ENCODE measurements at places on chromosomes 5 and 9.
A peak's percentile ranks its signal among the peaks of the same experiment; 100 is the strongest.

DNA sequence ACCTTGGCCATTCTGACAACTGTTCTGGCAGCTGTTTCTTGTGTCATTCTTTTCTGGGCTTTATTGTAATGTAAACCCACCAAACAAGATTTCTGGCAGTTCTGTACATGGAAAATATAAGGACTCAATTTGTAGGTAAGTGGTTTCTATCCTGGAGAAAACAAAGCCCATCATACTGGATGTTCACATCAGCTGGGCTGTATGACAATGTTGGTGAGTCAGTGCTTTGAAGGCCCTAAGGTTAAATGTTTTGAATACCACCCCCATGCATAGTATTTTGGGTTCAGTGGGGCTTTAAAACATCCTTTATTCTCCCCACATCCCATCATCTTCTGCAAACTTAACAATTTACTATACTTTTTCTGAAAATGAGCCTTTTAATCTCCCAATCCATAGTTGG, 52.5 kb downstream of the SH3GL2 start:
- no peak for DNase-seq

GRCh38 chr9:137109250-137110146, 5.0 kb downstream of the DPP7 start:
- DNase-seq, result no peak

GRCh38 chr9:112863746-112864145, 26.9 kb downstream of the SLC46A2 start:
- DNase-seq, result no peak

- no peak for DNase-seq
Observed at GRCh38 chr9:133892193-133892920, 99.8 kb downstream of the VAV2 start.

DNA sequence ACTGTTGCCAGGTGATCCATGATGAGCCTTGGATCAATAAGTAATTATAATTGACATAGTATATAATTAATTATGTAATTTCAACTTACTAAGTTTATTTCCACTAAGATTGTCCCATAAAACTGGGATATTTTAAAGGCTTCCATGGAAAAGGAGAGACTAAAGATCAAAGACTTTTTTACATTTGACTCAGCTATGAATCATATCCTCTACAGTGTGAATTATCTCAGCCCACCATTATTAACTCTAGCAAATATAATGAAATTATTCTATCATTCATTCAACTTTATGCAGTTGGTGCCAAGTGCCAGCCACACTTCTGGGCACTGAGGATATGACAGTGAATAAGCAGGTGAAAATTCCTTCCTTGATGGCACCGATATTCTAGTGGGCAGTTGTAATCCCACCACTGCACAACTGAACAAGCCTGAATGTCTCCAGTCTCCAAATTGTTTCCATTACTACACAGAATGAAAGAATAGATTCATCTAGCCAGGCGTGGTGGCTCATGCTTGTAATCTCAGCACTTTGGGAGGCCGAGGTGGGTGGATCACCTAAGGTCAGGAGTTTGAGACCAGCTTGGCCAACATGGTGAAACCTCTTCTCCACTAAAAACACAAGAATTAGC, 21.9 kb upstream of the TXN start:
- DNase-seq, result no peak

DNA sequence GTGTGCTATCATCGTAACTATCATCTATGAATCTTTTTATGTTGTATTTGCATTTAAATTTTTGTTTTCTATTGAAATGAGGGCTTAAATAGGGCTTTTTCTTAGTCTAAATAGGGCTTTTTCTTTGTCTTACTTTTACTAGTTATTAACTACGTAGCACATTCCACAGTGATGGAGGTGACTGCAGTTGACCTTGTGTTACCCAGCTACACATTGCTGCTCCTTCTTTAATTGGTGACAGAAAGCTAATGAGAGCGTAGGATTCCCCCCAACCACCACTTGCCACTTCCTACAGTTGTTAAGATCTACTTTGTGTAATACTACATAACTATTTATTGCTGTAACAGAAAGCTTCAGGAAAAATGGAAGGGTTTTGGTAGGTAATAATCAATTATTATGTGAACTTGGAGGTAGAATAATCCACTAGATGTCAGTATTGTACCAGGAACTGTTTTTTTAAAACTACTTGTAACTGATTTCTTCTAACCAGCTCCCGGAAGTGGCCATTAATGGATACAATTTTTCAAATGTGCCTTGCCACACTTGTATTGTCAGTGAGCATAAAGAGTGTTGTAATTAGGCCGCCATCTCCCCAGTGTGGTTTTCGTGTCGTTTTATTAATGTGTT, 18.0 kb downstream of the MTRR start:
- DNase-seq, result no peak

DNA sequence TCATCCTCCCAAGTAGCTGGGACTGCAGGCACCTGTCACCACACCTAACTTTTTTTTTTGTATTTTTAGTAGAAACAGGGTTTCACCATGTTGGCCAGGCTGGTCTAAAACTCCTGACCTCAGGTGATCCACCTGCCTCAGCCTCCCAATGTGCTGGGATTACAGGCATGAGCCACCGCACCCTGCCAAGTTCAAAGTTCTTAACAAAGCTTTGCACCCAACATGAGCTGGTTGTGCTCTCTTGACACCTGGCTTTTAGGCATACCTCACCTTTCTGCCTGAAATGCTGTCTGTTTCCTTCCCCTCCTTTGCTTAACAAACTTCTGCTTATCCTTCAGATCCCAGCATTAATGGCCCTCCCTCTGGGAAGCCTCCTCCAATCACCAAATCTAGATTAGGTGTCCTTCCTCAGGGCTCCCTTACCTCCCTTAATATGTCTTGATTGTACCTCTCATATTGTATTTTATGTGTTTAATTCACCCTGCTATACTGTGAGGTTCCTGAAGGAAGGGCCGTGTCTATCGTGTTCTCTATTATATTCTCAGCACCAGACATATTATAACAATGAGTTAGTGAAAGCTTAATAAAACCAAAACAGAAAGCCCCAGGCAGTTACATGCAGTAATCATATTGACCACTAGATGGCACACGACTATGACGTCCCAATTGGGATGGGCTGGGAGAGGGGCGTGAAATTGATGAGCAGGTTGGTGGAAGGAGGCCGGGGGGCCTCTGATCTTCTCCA, 62.9 kb upstream of the PPARGC1B start:
- peak; percentile 22 for DNase-seq

GRCh38 chr5:80117446-80117845, 82.3 kb downstream of the THBS4 start:
- no peak for DNase-seq

DNA sequence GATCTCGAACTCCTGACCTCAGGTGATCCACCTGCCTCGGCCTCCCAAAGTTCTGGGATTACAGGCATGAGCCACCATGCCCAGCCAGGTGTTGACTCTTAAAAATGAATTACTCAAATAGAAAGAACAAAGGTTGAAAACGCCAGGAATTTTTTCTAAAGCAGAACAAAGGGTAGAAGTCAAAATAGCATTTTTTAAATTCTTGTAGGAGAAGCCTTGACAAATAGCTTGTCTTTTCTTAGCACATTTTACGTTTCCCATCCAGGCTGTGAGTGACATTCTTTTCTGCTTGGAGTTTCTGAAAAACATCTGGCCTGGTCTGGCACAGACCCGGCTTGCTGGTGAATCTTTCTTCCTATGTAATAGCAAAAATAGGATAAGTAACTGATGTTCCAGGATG, 169.4 kb upstream of the ZNF462 start:
- DNase-seq, result no peak

GRCh38 chr5:3778945-3779344, 183.3 kb downstream of the IRX1 start:
- no peak for DNase-seq

DNA sequence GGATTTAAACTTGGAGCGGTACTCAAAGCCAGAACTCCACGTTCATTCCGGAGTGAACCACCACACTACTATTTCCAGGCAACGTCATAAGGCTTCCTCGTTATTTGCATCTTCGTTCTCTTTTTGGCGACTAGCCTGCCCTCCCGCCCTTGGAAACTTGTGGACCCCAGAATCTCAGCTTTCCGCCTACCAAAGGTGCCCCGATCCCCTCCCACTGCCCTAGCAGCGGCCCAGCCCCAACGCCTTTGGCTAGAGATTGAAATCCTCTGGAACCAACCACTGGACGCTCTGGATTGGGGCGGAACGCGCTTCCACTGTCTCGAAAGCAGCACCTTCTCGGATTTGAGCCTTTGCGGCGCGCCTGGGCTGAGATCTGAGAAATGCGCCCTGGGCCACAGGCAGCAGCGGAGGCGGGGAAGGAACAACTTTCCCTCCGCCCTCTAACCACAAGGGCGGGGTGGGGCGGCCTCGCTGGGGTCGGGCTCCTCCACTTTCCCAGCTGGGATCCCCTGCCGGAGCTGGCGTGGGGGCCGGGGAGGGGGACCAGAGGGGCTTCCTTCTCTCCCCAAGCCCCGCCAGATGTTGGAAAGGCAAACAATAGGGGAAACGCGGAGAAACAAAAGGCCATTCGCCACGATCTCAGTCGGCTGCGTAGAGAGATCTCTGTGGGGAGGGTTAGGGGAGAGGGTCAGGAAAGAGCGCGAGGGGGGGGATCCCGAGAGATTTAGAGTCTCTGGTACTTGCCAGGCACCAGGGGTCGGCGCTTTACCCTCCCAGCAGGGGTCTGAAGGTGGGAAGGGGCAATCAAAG, 1.3 kb downstream of the MOB3B start:
- DNase-seq, result peak; percentile 70

- no peak for DNase-seq
Observed at GRCh38 chr5:67971223-67971830, 244.2 kb upstream of the PIK3R1 start.

DNA sequence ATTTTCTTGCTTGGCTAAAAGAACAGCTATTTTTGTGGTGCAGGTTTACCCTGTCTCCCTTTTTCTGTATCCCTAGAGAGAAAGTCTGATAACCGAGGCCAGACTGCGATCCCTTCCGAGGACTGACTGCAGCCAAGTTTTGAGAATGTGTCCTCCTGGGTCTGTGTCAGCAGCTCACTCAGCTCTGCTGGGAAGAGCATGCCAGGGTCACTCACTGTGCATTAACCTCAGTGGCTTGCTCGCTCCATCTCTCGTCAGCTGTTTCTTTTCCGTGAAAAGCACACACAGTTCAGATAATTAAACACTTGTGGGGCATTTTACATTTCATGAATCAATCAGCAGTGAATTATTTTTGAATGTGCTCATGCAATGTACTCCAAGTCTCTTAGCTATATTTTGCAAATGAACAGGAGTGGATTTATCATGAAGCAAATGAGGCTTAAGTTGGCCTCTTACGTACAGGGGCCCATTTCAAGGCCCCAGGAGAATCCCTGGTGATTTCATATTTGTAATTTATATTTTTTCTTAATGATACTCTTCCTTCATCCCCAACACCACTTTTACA, 252.1 kb downstream of the SMARCA2 start:
- DNase-seq, result no peak

GRCh38 chr5:116598911-116599310, 24.3 kb upstream of the SEMA6A start:
- DNase-seq, result no peak

DNA sequence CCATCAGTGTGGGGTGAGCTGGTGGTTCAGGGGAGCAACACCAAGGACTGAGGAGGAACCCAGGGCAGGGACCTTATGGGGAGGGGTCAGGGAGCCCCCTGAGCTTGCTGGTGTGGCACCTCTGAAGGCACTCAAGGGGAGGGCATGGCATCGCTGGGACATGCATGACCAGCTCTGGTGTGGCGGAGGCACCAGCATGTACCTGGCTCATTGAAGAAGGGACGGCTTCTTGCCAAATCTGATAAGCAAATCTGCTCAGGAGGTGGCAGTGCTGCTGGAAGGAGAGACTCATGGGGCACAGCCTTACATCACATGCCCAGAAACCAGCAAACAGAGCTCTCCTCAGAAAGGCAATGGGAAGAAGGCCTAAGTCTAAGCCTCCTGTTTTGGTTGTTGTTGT, 421.8 kb downstream of the SEMA5A start:
- no peak for DNase-seq

GRCh38 chr9:133798160-133798559, 60.0 kb upstream of the SARDH start:
- no peak for DNase-seq

GRCh38 chr9:74865177-74865576, 22.5 kb downstream of the TRPM6 start:
- no peak for DNase-seq

DNA sequence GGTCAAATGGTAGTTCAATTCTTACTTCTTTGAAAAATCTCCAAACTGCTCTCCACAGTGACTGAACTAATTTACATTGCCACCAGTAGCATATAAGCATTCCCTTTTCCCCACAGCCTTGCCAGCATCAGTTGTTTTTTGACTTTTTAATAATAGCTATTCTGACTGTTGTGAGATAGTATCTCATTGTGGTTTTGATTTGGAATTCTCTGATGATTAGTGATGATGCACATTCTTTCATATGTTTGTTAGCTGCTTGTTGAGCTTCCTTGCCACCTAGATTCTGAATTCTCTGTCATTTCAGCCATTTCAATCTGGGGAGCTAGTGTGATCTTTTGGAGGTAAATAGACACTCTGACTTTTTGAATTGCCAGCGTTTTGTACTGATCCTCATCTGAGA, 24.0 kb downstream of the CDK20 start:
- no peak for DNase-seq

DNA sequence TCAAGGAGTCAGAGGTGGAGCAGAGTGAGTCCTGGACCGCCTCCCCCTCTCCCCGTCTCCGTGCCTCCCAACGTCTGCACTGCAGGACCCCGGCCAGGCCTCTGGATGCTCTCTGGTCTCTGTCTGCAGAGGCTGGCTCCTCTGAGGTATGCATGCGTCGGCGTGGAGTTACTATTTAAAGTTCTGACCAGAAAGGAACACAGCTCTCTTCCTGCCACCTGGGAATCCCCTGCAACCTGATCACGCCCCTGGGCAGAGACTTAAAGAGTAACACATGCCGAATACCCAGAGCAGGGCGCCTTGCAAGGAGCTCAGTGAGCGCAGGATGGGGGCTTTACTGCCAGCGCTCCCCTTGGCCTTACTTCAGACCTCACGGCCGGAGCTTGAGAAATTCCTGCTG, 16.0 kb downstream of the ANXA6 start:
- DNase-seq, result peak; percentile 73

- no peak for DNase-seq
Observed at GRCh38 chr9:9598723-9599122, 1014.1 kb downstream of the PTPRD start.

GRCh38 chr9:121862371-121863332, 211.2 kb downstream of the DAB2IP start:
- no peak for DNase-seq

DNA sequence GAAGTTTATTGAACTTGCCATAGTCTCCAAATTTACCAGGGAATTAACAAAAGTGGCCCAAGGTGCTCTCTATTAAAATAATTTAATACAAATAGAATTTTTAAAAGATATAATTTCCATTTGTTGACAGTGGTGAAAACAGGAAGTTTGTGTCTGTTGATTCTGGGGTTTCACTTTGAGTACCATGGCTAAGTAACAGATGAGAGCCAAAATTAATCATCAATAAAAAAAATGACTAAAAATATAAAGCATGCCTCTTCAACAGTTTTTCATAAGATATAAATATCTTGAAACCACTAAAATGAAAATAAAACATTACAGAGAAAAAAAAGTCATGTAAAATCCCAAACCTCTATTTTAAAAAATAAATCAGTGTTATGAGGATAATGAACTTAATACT, 49.8 kb downstream of the SGCD start:
- DNase-seq, result no peak

GRCh38 chr5:98989727-98990126, 60.9 kb upstream of the CHD1 start:
- no peak for DNase-seq

GRCh38 chr9:37790096-37790495, 5.2 kb upstream of the EXOSC3 start:
- no peak for DNase-seq
